Gastrocnemius medialis (tissue), 4 donors: ENCODE measurements at places on chromosomes 7 and 10. TPM values are rescaled to one million over a fixed set of nuclear protein-coding genes. Genes with fewer than 3 reads are reported as not detected.

DNA sequence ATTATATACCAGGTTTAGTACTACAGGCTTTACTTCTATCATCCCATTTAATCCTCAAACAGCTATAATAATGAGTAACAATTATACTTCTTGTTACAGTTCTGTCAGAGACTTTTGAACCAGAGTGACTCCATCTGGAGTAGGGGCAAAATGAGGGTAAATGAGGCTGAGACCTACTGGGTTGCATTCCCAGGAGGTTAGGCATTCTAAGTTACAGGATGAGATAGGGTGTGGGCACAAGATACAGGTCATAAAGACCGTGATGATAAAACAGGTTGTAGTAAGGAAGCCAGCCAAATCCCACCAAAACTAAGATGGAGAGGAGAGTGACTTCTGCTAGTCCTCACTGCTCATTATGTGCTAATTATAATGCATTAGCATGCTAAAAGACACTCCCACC lies 3.9 kb downstream of the YME1L1 start:
- DNase-seq, result no peak
- no peak overlapping the region for H3K27ac ChIP-seq
- no peaks in the 10 kb centered on the region for H3K36me3 ChIP-seq
- no peak overlapping the region for H3K4me3 ChIP-seq
- H3K27me3 ChIP-seq, result no peaks in the 10 kb centered on the region

DNA sequence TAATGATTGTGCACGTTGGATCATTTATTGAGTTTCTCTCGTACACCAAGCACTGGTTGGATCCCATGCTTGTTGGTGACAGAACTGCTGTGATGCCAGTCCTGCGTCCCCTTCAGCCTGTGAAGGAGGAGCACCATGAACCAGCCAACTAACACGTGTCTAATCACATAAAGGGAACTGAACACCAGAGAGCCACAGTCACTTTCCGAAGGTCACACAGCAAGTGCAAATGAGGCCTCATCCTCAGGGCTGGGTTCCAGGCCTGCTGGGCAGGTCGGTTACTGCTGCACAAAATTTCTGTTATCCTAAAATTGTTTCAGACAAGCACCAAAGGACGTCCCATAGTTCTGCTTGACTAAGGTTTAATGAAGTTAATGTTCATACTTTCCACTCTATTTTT lies 332.0 kb upstream of the ZNF32 start:
- H3K27me3 ChIP-seq, result no peaks in the 10 kb centered on the region
- H3K4me3 ChIP-seq, result no peak overlapping the region
- H3K4me1 ChIP-seq, result no peaks in the 10 kb centered on the region
- H3K27ac ChIP-seq, result no peak overlapping the region
- no peak for DNase-seq

DNA sequence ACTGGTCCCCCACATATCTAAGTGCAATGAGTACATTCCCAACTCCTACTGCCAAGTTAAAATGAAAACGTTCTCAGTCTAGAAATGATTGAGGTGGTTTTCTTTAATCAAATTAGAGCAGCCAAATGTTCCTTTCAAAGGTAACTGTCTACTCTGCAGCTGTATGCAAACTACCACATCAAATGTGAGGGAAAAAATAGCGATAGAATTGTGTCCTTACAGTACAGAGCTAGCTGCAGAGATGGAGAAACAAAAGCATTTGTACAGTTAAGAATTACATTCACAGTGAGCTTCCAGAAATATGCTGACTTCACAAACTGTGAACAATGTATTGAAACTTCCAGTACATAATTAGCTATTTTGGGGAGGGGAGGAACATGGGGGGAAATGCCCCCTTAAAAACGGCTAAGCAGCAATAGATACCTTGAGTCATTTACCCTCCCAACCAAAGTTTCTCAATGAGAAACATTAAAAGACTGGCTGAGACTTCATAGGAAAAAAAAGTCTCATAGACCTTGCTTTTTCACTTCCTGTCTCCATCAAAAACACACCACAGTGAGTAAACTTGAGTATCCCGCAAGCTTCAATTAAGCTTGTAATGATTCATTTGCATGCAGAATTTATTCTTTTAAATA lies 22.9 kb downstream of the CDK6 start:
- no peaks in the 10 kb centered on the region for H3K36me3 ChIP-seq
- no peak for DNase-seq
- no peaks in the 10 kb centered on the region for H3K4me1 ChIP-seq
- no peak overlapping the region for H3K27ac ChIP-seq

The ASB15 gene
- 14.5 TPM for total RNA-seq

The PLEKHS1 gene
- total RNA-seq, result not detected

The GSTO2 gene
- total RNA-seq, result not detected
